HFF-Myc (cell line): ENCODE measurements at places on chromosomes 2 and 18.

DNA sequence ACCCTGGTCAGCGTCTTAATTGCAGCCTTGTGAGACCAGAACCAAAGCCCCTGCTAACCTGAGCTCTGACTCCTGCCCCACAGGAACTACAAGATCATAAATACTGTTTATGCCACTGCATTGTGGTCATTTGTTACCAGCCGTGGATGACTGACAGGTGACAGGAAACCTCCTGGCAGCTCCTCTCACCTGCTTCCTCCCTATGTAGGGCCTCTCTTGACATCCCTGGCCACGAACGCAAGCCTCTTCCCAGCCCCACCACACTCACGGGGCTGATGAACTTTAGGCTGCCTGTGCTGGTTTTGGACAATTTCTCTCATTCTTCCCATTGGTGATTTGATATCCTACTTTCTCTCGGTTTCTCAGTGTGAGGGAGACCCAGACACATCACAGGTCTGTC lies 357.2 kb upstream of the MYT1L start:
- DNase-seq, result no peak

- DNase-seq, result no peak
Measured at GRCh38 chr2:173664513-173664910, 300.7 kb downstream of the SP3 start.

- no peak for DNase-seq
Measured at GRCh38 chr2:207802650-207803049, 32.9 kb upstream of the FZD5 start.

DNA sequence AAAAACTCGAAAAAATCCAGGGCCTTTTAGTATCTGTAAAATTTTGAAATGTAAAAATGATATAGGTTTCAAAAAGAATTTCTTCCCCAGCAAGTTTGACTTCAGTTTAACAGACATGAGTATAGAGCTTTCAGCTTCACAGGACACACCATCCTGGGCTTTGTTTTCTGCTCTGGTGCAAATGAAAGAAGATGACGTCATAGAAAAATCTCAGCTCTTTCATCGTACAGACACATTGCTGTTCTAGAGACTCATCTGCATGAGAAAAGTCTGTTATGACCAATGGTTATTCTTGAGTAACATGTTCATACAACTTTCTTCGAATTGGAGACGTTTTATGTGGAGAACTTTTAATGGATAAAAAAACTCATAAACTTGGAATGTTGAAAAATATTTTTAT lies 111.7 kb upstream of the DYNAP start:
- DNase-seq, result no peak

DNA sequence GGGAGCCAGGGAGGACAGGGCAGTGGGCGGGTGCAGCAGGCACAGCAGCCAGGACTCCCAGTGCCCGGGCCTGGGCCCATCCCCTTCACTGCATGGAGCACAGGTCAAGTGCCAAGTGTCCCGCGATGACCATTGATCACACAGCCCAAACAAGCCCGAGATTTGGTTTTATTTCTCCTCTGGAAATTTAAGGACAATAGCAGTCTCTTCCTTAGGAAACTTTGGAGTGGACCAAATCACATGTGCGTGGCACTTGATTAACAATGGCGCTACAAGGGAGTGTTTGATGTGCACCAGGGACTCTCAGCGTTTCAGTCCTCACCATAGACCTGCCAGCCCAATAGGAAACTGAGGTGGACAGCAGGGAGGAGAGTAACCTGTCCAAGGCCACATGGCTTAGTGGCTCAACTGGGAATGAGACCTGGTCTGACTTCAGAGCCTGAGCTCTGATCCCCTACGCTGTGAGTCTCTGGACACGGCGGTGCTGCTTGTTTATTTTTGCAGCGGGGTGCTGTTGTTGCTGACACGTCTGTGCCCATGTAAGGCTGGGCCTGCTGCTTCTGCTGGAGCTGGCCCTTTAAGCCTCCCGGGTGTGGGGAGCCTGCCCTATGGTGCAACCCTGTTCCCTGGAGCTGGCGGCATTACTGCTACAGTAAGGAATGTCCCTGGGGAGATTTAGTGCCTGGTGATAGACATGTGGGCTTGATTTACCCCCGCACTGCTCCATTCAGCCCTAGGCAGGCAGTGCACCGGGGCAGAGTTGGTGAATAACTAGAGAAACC lies 194.2 kb downstream of the INHBB start:
- DNase-seq, result peak; percentile 65

- DNase-seq, result no peak
Measured at GRCh38 chr2:28582152-28582551, 86.3 kb downstream of the PLB1 start.

- peak; percentile 54 for DNase-seq
Measured at GRCh38 chr2:215652388-215652787, 216.5 kb upstream of the FN1 start.

DNA sequence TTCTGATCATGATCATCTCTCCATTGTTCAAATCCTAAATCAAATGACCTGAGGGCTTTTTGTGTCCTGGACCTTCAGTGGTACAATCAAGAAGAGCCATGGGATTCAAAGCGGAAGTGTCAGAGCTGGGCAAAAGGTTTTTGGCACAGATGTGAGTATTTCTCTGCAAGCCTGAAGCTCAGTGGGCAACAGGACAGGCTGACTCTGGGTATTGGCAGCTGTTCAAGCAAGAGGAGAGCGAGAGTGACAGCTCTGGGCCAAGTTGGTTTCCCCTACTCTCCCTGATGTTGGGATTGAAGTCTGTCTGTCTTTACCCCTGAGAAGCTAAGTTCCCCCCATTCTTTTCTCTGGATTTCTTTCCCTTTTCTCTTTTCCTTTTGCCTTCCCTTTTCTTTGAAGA lies 33.3 kb downstream of the DSEL start:
- no peak for DNase-seq

DNA sequence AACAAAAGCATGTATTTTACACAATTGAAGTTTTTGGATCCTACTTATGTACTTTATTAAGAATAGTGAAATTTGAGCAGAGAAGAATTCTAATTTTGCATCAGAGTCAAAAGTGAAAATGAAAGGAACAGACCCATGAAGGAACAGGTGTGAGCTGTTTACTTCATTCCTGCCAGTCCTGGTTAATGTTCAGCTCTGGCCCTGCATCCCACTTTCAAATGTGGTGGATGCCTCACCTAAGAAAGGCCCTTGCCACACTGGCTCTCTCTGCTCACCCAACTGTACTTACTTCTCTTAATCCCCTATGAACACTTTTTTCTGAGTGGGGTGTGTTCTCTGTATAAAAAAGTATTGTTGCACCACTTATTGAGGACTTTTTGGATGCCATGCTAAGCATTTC lies 22.2 kb downstream of the FAM110C start:
- no peak for DNase-seq

DNA sequence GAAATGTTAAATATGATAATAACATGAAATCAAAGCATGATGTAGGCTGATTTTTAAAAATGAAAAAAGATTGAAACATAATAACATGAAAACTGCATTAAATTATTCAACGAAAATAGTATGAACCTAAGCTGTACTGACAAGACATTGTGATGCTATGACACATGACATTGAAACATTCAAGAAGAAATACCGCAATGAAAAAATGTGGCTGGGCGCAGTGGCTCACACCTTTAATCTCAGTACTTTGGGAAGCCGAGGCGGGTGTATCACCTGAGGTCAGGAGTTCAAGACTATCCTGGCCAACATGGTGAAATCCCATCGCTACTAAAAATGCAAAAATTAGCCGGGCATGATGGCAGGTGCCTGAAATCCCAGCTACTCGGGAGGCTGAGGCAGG lies 14.6 kb downstream of the CXCR1 start:
- no peak for DNase-seq

- no peak for DNase-seq
Measured at GRCh38 chr2:118502106-118502505, 345.3 kb downstream of the EN1 start.

- DNase-seq, result no peak
Measured at GRCh38 chr2:120511536-120511935, 165.6 kb downstream of the INHBB start.

DNA sequence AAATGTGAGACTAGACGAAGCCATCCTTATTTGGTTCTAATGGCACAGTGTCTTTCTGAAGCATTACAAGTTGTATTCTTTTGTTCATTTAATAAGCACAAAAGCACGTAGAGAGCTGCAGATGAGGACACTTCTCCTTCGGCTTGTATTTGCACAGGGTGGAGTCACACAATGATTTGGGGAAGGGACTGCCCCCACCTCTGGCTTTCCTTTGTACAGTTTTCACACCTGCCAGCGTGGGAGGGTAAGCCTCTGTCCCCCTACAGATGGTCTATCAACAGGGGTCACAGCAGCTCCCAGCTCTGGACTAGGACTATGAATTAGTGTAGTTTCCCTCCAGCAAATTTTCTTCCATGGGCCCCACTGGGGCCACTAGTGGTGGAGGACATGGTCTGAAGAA lies 108.2 kb upstream of the KLHL14 start:
- DNase-seq, result no peak

- DNase-seq, result no peak
Measured at GRCh38 chr2:129794540-129794939, 184.9 kb upstream of the RAB6C start.

- DNase-seq, result no peak
Measured at GRCh38 chr2:168718622-168719021, 83.8 kb upstream of the NOSTRIN start.

DNA sequence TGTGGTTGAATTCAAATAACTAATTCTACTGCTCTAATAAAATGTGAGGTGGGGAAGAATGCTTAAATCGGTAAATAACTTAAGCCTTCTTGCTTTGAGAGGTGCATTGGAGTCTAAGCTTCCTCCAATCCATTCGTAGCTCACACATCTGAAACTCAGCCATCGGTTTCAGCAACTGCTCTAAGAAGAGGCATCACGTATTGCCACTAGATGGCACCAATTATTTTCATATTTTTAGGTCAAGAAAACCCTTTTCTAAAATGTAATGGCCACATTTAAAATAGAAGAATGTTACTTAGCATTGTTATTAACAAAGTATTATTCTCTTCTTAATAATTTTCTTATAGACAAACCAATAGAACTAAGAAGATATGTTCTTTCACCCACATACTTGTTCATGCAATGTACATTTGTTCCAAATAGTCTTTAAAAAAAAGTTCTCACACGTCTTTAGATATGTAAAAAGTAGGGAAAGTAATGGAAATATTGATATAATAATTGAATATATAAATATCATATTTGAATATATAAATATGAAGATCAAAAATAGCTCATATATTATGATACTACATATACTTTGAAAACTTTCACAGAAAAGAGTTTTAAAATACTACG lies 229.8 kb downstream of the CCDC178 start:
- no peak for DNase-seq

DNA sequence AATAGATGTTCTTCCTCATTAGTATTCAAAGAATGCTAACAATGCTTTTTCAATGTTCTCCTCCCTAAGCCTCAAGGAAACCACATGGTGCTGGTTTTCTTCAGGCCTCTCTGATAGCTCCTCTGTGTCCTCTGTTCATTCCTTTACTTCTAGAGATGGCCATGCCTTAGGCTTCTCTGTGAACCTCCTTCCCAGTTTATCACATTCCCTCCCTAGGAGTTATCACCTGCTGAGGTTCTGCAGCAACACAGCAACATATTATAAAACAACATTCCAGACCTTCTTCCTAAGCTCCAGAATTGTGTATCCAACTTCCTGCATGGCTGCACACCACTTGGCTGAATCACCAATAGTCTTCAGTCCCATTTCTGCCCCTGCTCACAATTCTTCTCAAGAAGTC lies 325.5 kb downstream of the IRS1 start:
- DNase-seq, result no peak

DNA sequence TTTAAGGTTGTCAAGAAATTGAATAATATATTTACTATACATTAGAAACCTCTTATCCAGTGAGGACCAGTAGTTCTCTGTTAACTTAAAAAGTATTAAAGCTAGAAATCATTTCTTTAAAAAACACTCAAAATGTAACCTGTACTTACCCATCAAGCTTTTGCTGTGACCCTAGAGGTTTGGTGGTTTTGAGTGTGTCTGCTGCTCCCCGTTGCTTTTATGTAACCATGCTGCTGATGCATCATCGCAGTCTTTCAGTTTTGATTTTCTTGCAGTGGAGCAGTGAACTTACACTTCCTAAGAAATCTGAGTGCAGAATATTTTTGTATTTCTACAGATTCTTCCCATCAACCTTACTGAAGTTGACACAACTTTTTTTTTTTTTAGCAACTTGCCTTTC lies 34.2 kb downstream of the MRPS9 start:
- DNase-seq, result no peak

DNA sequence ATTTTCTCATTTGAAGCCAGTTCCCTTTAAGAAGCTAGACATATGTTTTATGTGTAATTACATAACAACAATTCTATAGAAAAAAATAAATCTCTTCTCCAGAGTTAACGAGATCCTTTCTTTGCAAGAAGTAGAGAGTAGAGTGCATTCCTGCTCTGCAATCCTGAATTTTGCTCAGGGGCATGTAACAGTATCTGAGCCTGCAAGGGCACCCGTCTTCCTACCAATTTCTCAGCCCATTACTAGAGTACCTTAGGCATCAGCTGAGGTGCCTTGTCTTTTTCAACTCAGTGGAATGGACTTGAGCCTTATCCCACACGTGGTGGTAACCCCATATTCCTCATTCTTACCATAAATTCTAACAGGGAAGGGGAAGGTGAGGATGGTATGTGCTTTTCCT lies 205.9 kb downstream of the IKZF2 start:
- DNase-seq, result no peak

DNA sequence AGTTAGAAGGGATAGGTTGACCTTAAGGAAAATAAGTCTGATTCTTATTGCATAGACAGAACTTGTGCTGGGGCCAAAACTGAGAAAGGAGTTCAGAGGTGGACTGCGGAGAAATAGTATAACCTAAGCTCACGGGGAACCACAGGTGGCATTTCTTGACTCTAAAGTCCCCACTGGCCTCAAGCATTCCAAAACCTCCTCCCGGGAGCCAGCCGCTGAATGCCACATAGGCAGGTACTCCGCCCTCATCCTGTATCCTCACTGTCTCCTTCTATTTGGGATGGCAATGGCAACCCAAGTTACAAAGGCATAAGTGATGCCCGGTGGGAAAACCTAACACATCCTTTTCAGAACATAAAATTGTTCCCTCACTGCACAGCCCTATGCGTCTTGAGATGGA lies 173.0 kb downstream of the SP3 start:
- no peak for DNase-seq

DNA sequence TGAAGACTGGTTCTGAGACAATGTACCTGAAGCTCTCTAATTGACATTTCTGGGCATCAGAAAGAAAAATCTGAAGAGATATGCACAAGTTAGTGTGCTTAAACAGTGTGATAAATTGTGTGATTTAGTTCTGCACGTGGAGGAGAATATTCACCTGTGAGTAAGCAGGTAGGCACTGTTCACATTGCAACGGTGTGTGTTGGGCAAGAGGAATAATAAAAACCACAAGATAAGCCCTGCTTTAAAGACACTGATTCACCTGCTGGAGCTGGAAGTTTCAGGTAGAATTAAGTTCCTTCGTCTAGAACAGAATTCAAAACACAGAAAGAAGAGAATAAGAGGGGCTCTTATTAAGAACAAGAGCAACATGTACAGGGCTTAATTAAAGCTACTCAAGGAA lies 864.3 kb upstream of the SOX11 start:
- no peak for DNase-seq

DNA sequence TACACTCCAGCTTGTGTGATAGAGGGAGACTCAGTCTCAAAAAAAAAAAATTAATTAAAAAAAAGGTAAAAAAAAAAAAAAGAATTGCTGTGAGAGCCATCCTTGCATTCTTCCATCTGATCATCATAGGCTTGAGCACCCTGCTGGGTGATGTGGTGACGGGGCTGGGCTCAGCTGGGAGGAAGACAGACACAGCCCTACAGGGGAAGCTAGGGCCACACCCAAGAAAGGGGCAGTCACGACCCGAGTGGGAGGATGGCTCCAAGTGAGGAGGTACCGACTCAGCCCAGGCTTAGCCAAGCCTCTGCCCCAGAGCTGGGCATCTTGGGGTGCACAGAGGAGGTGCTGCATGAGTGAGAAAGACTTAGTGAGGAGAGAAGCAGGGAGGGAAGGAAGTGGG lies 165.5 kb downstream of the SH3RF3 start:
- DNase-seq, result no peak
